Stimulated activated CD8-positive, alpha-beta memory T cell treated with anti-CD3 and anti-CD28 coated beads, Interleukin-4, amount 100 ng/mL, for 4 hours (primary cell): ENCODE measurements at places on chromosomes 7 and 10.

DNA sequence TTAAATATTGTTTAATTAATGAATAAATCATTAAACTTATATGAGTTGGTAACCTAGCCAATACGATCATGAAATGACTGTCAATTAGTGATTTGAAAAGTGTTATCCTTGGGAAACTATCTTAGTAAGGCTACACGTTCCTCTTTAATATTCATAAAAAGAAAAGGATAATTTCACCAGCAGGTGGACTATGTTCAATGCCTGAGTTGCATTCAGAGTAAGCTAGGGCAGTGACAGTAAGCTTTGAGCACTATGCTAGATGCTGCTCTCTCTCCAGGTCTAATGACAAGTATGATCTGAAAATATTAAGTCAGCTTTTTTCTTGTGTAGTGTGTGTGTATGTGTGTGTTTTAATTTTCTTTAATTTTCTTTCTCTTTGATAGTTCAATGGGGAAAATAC lies 486.3 kb upstream of the PCDH15 start:
- no peak for DNase-seq

GRCh38 chr7:119964788-119965542 lies 308.0 kb upstream of the KCND2 start:
- no peak for DNase-seq

DNA sequence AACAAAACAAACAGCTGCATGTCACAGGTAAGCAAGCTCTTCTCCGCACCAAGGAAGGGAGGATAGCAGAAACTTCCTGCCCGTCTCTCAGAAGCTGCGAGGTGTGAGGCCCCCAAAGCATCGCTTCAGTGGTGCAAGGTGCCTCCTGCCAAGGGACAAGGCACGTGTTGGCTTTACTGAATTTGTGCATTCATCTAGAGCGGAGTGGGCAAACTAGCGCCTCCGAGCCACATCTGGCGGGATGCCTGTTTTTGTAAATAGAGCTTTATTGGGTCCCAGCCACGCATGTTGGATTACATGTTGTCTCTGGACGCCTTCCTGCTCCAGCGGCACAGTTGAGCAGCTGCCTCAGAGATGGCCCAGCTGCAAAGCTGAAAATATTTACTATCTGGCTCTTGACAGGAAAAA lies 27.7 kb downstream of the PHYH start:
- DNase-seq = no peak

- DNase-seq = no peak
Observed at GRCh38 chr10:58827381-58827780, 314.7 kb downstream of the BICC1 start.

GRCh38 chr10:62681211-62681940 lies 123.1 kb upstream of the ADO start:
- DNase-seq = peak; percentile 49

- DNase-seq = no peak
Observed at GRCh38 chr10:119643306-119644204, 7.6 kb upstream of the BAG3 start.

DNA sequence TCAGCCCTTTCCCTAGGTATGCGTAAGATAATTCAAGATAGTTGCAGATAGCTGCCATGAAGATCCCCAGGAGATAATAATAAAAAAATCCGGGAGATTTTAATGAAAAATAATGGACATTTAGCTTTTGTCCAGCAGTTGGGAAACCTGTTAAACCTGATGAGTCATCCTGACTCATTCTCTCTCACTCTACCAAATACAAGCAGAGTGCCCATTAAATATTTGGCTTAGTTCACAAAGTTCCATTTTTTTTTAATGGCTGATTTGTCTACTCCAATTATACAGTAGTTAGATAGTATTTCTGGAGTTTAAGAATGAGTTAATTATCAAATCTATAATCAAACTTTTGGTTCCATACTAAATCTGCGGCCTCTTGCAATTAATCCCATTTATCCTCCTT lies 2.1 kb upstream of the SHTN1 start:
- no peak for DNase-seq

DNA sequence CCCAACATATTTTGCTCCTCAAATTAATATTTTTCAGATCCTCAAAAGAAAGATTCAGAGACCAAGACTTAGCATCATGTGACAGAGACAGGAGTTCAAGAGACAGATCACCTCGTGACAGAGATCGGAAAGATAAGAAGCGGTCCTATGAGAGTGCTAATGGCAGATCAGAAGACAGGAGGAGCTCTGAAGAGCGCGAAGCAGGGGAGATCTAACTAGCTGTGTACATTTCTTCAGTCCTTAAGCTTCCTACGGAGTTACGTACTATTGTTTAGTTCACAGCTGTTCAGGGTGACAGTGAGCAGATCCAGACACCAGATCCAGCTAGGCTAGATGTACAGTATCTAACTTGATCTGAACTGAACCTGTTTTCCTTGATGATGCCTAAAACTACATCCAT lies 61.3 kb downstream of the KLRG2 start:
- DNase-seq = no peak

GRCh38 chr7:4613846-4614548 lies 68.1 kb upstream of the FOXK1 start:
- DNase-seq = no peak

GRCh38 chr10:35903021-35903420 lies 260.9 kb upstream of the FZD8 start:
- DNase-seq = no peak

GRCh38 chr10:48556065-48556464 lies 48.8 kb downstream of the ARHGAP22 start:
- DNase-seq = no peak

DNA sequence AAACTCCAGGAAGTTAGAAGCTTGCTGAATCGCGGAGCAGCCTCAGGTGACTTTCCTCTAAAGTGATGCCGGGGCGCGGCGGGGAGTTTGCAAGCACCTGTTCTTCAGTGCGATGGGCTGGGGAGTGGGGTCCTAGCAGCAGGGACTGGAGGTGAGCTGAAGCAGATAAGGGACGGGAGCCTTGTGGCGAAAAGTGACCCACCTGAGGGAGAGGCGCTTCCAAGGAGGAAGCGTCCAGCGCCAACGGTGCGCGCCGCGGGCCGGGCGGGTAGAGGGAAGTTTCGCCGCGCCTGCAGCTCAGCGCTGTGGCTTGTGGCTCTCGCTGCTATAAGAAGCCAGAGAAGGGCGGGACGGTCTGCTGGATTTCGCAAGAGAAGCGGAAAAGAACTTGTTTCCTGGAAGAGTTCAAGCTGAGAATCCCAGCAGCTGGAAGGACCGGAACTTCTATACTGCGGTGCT lies at the start of gene STEAP4:
TSS of gene STEAP4 (minus strand) at position 305 of the 459 bp plus-strand sequence. CDS start 22,625 bp downstream, outside the sequence.
- no peak for DNase-seq

- no peak for DNase-seq
Observed at GRCh38 chr7:36441344-36442022, 51.8 kb downstream of the ANLN start.

DNA sequence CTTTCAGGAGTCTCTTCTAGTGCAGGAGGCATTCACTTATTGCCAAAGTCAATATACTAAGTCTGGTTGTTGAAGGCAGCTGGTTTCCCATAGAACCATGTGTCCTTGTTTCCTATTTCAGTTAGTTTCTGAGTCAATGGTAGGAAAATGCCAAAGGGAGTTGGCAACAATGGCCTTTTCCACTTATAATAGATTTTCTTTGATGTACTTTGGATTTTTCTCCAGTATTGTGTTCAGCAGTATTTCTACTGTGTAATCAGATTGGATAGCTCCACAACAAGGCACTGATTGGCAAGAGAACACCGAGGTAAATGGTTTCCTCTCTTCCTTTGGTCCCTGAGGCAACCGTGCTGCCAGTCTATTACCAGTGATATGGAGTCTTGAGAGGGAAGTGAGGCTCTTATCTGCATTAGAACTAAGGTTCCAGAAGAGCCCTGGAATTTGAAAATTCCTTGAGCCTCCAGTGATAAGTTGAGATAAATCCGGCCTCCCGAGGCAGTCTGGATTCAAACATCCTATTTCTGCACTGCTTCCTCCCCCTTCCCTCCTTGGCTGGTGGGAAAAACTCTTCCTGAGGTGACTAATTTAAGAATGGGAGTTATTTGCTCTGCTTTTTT lies 7.9 kb upstream of the SEPTIN7 start:
- no peak for DNase-seq

DNA sequence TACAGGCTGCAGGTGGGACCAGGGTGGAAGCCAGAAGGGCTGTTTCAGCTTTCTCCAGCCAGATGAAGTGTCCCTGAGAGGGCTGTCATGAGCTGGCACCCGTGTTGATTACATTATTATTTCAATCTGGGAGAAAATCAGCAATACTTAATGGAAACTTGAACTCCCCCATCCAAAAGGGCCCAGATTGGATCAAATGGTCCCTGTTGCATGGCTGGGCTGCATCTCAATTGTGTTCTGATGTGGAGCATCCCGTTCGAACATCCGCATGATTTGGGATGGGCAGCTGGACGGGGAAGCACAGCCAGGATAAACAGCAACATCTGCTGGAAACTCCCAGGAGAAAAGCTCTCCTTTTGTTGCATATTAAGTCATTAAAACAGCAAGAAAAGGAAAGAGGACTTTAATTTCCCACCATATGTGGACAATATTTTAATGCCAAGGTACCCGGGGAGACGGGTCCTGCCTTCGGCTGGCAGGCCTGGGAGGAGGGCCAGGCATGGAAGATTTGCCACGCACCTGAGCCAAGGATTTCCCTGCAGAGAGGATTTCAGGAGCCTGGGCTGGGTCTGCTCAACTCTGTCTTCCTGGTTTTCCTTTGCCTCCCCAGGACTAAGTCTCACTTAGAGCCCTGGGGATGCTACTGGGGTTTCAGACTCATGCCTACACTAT lies 52.4 kb downstream of the NPTX2 start:
- no peak for DNase-seq

DNA sequence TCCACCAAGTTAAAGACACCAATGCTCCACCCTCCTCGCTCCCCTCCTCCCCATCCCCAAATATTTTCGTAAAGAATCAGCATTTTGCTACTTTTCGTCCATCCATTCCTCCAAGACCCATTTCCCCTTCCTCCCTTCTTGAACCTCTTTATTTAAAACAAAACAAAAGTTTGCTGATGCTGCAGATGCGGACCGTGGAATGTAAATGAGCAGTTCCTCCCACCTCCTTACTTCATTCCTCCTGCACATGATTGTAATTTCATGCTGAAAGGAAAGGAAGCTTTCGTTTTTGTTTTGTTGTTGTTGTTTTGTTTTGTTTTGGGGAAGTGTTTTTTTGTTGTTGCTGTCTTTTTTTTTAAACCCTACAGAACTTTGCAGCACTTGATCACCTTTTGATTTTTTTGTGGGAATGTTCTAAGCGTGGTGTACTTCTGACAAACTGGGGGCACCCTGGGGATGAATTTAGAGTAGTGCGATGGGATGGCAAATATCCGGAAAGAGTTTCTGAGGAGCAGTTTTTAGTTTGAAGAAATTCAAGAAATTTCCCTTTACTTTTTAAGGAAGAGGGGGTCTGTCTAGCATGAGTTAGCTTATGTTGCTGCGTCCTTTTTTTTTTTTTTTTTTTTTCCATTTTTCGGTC lies 177.3 kb downstream of the TCF7L2 start:
- no peak for DNase-seq

DNA sequence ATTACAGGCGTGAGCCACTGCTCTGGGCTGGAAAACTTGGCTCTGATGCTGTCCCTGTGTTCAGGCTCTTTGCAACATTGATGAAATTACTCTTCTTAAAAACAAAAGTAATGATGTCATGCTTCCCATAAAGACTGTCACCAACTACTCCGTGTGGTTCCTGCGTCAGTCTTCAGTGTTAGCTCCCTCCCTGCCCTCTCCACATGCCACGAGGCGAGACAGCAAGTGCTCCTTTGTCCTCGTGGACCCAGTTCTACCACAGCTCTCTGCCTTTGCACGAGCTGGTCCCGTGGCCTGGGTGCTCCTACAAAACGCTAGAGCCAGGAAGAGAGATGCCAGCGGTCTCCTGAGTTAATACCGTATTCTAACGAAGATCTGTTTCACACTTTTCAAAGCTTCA lies 194.5 kb downstream of the SDK1 start:
- no peak for DNase-seq

DNA sequence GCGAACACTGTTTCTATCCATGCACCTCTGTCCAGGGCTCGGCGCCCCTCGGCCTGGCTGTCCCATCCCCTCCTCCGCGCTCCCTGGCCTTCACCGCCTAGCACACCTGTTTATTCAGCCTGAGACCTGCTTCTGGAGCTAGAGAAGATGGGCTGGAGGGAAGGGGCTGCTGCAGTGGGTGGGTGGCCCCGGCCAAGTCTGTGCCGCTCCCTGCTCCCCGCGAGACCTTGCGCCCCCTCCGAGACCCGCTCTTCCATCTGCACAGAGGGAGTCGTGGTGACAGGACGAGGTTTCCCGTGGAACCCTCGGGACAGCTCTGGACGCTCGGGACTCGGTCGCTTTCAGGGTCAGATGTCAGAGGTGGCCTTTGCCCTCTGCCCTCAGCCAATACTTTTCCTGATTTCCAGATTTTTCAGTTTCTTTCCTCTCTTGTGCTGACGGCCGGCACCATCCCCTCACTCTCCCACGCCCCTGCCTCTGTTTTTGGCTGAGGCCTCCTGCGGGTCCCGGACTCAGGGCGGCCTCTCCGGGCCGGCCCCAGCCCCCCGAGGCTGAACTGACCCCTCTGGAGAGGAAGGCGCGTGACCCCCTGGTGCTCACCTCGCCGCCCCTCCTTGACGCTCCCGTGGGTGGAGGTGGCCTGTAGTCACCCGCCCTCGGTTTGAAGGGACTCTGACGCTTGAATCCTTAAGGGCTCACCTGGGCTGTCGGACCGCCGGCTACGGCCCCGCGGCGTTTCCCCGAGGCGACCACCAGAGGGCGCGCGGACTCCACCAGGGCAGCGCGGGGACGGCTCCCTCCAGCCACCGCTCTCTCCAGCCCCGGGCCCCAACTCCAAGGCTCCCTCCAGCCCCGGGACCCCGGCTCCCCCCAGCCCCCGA lies 15.6 kb downstream of the SHH start:
- DNase-seq = peak; percentile 35

DNA sequence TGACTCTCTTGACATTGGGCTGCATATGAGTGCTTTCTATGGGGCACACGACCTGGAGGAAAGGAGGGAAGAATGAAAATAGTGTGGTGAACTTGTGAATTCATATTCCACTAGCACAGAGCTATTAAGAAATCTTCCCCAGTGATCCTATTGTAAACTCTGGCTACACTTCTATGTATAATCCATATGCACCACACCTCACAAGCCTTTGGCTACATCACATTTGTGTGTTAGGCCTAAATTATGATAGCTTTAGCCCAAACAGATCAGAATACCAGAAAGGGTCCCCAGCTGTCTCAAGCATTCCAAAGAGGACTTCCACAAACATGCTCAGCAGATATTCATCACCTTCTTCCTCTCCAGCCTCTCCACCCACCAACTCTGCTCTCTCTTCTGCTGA lies 9.7 kb upstream of the IFIT1B start:
- no peak for DNase-seq

DNA sequence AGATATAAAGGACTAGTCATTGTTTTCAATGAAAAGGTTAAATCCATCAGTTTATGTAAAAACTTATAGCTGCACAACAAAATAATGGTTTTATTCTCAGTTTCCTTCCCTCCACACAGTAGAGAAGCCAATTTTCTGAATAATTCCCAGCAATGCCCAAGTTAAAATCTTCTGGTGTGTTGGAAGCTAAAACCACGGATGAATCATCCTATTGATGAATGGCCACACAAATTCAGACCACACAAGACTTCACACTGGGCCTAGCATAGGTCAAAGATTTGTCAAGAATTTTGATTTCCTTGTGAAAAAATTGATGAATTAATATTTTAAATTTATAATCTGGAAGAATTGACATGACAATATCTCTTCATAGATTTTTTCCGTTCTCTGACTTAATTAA lies 617.6 kb downstream of the INHBA start:
- DNase-seq = no peak
